ENCODE measurements at places on chromosomes 16 and 17.

GRCh38 chr17:7029659-7030058, 6.2 kb upstream of the SLC16A13 start:
- DNase-seq = no peak

DNA sequence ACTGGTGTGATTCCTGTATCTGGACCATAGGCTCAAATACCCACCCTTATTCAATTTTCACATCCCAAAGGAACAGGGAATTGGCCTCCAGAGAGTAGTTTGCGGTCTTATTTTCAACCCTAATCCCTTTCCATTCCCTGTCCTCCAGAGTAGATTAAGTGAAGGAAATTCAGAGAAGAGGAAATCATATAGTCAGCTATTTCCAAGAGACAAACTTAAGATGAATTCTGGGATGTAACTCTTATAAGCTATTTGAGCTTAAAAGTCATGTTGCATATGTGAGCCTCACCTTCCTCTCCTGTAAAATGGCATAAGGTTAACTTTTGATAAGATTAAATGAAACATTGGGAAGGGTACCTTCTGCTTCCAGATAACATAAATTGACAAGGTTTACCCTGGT, 37.4 kb upstream of the ADAMTS18 start:
- no peak for DNase-seq

DNA sequence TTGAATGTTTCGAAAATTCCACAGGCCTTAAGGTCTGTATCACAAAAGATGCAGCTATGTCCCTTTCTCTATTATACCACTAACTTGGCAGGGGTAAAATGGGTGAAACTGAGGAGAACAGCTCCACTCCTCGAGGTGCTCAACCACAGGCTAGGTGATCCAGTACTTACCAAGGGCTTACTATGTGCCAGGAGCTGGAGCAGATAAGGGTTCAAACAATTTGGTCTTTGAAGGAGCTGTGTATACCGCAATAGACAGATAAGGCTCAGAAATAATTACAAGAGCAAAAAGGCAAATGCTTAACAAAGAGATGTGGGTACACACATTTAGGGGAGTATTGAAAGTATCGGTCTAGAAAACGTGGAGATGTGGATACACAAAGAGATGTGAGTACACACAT, 1.5 kb downstream of the XPO6 start:
- DNase-seq = no peak

GRCh38 chr17:75592348-75593020, 4.9 kb downstream of the MYO15B start:
- DNase-seq = no peak

DNA sequence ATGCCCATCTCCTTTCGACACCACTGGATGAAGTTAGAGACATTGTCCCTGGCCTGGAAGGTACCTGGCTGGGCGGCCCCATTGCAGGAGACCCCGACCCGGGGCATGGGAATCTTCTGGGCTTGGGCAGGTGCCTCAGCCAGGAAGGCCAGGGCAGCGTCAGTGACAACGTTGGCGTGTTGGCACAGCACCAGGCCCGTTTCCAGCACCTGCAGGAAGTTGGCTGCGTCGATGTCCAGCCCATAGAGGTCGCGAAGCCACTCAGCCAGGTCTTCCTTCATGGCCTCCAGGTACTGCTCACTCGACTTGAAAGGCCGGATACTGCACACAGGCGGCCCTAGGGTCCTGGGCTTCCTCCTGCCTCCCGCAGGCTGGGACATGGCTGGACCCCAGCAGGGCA, 568 bp downstream of the GAS2L2 start:
- DNase-seq = no peak

DNA sequence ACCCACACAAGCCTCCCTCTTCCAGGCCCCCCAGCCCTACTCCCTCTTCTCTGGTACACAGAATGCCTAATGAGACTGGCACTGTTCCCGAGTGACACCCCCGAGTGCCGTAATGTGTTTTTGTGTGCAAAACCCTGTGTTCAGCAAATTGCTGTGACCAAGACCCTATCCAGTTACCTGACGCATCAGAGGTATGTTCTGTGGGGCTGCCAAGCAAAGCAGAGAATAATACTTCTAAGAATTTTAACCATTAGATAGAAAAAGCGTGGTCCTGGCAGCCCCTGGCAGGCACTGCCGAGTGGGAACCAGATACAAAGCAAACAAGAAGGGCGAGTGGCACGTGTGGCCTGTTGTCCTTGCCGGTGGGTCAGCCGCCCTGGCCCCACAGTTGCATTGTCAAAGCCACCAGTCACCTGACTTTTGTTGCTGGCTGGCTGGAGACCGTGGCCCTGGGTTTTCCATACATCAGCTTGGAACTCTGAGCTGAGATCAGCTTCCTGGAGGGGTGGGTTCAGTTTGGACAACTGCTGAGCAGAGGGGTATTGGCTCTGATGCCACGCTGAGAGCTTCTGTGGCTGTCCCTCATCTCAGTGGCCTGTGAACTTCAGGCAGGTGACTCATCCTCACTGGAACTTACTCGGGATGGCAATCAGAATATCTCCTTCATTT, 69.1 kb upstream of the BRD7 start:
- no peak for DNase-seq

GRCh38 chr16:21644674-21645073, 7.7 kb downstream of the IGSF6 start:
- no peak for DNase-seq

DNA sequence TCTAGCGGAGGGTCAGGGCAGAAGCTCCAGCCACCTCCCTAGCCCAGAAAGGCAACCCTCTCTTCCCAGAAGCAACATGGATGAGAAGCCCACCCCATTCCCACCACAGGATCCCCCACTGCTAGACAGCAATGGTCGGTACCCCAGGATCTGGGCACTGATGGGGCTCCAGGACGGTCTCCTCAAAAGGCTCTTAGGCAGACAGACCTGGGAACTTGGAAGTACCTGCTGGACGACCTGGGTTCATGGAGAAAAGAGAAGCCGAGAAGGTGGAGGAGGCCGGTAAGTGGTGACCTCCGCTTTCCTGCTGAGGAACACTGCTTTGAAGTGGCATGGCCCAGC, 96.6 kb downstream of the TBC1D16 start:
- DNase-seq = no peak

DNA sequence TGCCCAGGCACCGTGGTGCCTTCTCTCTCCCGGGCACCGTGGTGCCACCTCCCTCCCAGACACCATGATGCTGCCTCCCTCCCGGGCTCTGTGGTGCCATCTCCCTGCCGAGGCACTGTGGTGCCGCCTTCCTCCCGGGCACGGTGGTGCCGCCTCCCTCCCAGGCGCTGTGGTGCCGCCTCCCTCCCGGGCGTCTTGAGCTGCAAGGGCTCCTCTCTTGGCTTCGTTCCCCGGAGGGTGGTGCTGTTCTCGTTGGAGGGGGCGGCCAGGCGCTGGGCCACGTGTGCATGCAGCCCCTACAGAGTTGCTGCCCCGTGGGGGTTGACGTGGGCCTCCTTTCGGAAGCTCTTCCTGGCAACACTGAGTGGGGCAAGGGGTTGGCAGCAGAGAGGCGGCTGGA, 8.2 kb downstream of the CENPX start:
- no peak for DNase-seq

DNA sequence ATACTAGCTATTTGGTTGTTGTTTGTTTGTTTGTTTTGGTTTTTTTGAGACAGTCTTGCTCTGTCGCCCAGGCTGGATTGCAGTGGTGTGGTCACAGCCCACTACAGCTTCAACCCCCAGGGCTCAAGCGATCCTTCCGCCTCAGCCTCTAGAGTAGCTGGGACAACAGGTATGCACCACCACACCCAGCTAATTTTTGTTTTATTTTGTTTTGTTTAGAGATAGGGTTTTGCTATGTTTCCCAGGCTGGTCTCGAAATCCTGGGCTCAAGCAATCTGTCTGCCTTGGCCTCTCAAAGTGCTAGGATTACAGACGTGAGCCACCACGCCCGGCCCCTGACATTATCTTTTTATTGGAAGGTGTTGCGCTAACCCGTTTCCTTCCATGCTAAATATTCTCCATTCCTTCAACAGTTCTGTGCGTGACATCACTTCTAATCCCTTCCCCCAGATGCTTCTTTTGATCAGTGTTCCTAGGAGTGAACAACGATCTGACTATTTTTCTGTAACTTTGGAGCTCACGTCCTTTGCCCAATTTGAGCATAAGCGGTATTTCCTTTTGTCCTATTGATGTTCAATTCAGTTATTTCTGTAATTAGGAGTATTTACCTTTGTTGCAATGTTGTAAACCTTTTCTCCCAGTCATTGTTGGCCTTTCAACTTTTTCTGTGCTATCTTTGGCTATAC, 30.2 kb upstream of the EMP2 start:
- DNase-seq = no peak

- DNase-seq = no peak
Observed at GRCh38 chr16:12009462-12009861, 32.9 kb downstream of the SNX29 start.
